ENCODE measurements at places on chromosomes 3 and 15. TPM values are rescaled to one million over a fixed set of nuclear protein-coding genes. Genes with fewer than 3 reads are reported as not detected.

Gene ACTC1
- not detected for total RNA-seq

Gene TRAIP
- total RNA-seq: 13.9 TPM

Gene MKRN2OS
- total RNA-seq: 3.1 TPM

Gene PYGO1
- 7.5 TPM for total RNA-seq

Gene STAB1
- total RNA-seq: not detected

Gene GOLGA6L2
- not detected for total RNA-seq

Gene ILDR1
- total RNA-seq: not detected

Gene TGFBR2
- total RNA-seq: 125 TPM

Gene LCTL
- 0.14 TPM for total RNA-seq

Gene GRK7
- total RNA-seq: not detected

Gene FAM81A
- 0.78 TPM for total RNA-seq

Gene NDUFB5
- total RNA-seq: 70.0 TPM

Gene PLSCR1
- 160 TPM for total RNA-seq

Gene COL6A5
- total RNA-seq: not detected

Gene DLL4
- total RNA-seq: not detected

Gene SPPL2A
- 57.5 TPM for total RNA-seq

Gene MINAR1
- 0.25 TPM for total RNA-seq

Gene PRKCD
- 12.4 TPM for total RNA-seq

Gene SLC27A2
- total RNA-seq: 0.07 TPM

Gene PCOLCE2
- total RNA-seq: 3.7 TPM

Gene HDC
- total RNA-seq: not detected

Gene RASGRP1
- not detected for total RNA-seq

Gene SPINT1
- 121 TPM for total RNA-seq

Gene GOLGA6L4
- total RNA-seq: 0.46 TPM

Gene PDZRN3
- 0.24 TPM for total RNA-seq

Gene HERC2
- total RNA-seq: 32.4 TPM

Gene PROS1
- total RNA-seq: 2.8 TPM

Gene CHSY1
- total RNA-seq: 33.2 TPM

Gene FANCD2OS
- not detected for total RNA-seq

Gene RHCG
- total RNA-seq: 0.54 TPM

Gene P2RY1
- 1.8 TPM for total RNA-seq

Gene DLEC1
- total RNA-seq: not detected

Gene IL12A
- 0.20 TPM for total RNA-seq

Gene SENP2
- total RNA-seq: 30.7 TPM

Gene RGMA
- total RNA-seq: 1.4 TPM

Gene TSPAN3
- total RNA-seq: 123 TPM

Gene LINGO1
- 0.07 TPM for total RNA-seq

Gene CD200
- total RNA-seq: 0.11 TPM

Gene GPR171
- total RNA-seq: not detected

Gene EXOG
- total RNA-seq: 9.2 TPM

All from foreskin keratinocyte (primary cell).